ENCODE measurements at places on chromosomes 7 and 10.

DNA sequence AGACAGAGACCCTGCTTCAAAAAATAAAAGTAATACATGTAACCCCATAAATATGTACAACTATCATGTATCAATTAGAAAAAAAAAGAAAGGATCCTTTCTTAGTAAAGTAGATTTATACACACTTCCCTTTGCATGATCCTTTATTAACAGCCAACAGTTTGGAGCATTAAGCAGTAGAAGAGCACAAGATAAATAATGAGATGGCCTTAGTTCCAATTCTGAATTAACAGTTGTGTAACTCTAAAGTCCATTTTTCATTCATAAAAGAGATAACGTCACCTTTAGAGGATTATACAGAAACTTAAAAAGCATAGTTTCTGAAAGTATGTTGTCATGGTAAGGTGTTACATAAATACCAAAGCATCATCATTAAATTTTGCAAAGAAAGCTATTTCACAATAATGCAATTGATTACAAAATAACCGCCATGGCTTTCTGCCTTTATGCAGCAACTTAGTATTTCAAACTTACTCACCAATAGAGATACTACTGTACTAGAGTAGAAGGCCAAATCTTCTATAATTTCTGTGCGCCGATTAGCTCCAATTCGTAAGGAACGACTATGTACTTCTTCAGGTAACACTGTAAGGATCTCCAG is 40.3 kb downstream of the TNPO3 start:
- DNase-seq, result no peak

DNA sequence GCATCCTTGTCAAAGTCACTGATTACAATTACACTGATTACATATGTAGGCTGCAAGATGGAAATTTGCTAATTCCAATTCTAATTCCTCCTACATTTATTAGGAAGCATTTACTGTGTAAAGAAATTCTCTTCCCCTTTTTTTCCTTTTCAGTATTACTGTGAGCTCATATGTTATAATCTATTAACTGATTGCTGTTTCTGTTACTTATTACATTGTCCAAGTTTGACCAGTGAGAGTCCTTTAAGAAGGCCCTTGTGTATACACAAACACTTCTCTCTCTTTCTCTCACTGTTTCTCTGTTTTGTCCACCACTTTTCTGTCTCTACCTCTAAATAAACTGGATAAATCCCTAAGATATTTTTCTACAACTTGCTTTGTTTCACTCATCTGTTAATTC is 31.5 kb downstream of the PHF14 start:
- no peak for DNase-seq

DNA sequence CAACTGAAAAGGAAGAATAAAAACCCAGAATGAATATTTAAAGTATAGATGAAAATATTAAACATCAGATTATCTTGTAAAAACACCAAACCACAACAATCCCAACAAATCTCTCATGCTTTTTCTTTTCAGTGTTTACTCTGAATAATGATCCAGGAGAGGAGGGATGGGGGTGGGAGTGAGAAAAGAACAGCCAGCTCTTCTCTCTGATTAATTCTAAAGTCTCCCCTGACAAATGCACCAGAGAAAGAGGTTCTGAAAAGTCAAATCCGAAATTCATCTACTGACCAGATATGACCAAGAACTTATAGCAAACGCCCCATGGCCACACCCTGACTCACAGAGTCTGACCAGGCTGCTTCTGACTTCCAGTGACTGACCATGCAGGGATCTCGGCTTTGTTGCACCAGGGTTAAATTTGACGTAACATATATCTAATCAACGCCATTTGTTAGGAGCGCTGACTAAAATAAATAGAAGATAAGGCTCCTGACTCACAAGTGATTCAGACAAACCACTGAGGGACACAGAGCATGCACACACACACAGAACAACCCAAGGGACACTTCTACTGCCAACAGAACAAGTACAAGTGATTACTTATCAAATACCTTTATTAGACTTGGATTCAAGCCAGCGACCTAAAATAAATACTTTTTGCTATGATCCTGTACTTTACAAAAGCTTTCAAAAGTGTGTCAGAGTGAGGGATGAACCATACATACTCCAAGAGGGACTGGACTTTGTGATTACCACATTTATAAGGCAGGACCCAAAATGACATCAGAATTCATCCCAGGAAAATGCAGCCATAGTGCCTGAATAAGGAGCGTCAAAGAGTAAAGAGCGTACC is 9.3 kb upstream of the SPOCK2 start:
- no peak for DNase-seq

DNA sequence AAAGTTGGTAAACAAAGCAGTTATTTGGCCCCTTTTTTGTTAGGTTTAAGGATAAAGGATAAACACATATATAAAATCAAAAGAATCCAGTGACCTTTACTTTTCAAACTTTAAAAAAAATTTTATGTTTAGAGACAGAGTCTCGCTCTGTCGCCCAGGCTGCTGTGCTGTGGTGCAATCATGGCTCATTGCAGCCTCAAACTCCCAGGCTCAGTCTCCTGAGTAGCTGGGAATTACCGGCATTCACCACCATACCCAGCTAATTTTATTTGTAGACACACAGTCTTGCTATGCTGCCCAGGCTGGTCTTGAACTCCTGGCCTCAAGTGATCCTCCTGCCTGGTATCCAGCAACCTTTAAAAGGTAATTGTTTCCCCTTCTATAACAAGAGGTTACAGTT is 31.3 kb downstream of the GNA12 start:
- no peak for DNase-seq

GRCh38 chr10:10499839-10500238 is 517.8 kb upstream of the CELF2 start:
- DNase-seq, result no peak

- DNase-seq, result no peak
Observed at GRCh38 chr7:55060085-55060484, 41.3 kb downstream of the EGFR start.

DNA sequence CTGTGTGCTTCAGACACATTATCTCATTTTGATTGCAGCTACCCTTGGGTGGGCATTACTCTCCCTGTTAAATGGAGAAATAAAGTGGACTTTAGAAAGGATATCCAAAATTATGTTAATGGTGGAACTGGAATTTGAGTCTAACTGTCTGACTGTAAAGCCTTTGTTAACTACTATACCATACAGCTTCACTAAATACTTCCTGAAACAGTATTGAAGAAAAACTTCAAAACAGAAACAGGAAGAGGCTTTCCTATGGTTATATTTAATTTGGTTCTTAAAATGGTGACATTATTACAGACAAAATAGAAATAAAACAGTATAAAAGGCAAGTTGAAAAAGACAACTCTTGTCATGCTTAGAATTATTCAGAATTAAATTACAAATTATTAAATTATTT is 25.0 kb downstream of the SPAG6 start:
- DNase-seq, result no peak

DNA sequence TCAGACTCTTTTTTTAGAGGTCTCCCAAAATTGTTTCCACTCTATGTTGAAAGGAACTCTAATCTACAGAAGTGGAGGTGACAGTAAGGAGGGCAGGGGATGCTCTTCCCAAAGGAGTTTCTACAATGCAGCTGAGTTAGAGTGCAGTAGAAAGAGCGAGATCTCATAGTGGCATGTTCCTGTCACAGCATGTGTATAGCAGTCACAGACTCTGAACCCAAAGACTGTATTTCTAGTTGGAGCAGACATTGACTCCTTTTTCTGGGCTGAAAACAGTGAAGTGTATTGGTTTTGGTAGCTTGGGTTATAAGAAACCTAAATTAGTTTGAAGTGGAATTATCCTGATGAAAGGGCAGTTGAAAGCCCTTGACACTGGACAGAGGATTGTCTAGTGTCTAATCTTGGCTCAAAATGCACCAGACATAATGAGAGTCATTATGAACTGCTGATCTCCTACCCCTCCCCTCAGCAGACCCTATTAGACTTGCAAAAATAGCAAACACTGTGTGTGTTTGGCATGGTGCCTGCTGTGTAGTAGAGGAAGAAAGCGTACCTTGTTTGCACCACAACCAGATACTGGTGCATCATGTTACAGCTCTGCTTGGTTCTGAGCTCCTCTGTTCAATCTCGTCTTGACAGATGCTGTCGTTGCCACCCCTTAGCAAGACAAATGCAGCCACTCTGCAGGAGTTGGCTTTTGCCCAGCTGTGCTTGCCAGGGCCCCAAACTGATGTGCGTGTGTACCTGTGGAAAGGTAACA is 336.0 kb downstream of the AUTS2 start:
- no peak for DNase-seq

DNA sequence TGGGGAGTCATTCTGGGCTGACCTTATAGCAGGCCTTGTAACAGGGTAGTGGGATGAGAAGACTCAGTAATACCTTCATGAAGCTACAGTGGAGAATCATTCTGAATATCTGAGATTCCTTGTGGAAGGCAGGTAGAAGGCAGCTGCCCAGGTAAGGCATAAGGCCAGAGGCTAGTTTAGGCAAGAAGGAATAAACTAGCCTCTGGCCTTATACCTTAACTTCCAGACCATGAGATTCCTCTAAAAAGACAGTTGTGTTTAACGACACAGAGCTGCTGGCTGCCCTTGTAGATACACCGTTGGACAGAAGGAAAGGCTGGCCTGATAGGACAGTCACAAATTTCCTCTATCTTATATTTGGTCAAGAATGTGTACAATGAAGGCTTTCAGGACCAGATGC is 268.2 kb downstream of the PLXDC2 start:
- DNase-seq, result no peak

DNA sequence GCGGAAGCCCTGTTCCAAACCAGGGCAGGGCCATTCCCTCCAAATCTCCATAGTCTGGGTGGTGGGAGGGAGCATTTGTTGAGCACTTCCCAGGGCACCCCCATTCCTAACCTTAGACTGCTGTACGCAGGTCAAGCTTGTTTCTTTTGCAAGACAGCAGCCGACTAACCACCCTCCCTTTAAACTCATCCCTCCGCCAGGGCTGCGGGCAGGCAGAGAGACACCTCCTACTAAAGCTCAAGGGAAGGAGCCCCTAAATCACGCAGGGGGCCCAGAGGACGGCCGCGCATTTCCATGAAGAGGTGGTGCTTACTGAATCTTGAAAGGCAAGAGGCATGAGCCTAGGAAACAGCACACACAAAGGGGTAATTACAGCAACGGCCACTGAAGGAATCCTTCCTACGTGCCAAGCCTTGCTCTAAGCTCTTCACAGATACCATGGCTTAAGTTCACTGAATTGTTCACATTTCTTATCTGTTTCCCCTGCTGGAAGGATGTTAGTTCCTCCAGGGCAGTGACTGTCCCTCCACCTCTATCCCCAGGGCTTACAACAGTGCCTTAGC is 90.0 kb downstream of the PROSER2 start:
- DNase-seq, result no peak

GRCh38 chr7:124516911-124517310 is 248.7 kb downstream of the GPR37 start:
- no peak for DNase-seq

DNA sequence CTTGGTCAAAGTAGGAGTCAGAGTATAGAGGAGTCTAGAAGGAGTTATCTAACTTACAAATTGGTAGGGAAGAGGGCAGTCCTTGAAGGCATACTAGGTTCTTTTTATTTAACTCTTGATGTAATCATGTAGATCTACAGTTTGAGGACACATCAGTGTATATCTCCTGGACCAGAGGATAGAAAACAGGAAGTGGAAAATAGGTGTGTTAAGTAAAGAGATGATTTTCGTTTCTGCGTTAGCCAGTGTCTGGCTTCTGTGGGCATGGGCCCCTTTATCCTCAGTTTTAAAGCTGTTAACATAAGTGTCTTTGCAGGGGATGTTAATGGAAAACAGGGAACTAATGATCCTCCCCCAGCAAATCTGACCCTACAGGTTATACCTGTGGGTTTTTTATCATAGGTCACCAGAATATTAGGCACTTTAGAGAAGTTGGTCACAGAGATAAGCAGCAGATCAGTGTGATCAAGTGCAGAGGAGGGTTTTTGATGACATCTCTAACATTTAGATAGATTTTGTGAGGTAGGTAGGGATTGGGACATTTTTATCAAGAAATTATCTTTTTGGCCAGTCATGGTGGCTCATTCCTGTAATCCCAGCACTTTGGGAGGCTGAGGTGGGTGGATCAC is 58.6 kb upstream of the PRSS1 start:
- DNase-seq, result no peak

- DNase-seq, result no peak
Observed at GRCh38 chr10:21424459-21424861, 101.0 kb downstream of the SKIDA1 start.

GRCh38 chr7:98616381-98617050 is 569 bp upstream of the NPTX2 start:
- DNase-seq, result no peak

- no peak for DNase-seq
Observed at GRCh38 chr7:92228100-92228499, 17.6 kb downstream of the KRIT1 start.

DNA sequence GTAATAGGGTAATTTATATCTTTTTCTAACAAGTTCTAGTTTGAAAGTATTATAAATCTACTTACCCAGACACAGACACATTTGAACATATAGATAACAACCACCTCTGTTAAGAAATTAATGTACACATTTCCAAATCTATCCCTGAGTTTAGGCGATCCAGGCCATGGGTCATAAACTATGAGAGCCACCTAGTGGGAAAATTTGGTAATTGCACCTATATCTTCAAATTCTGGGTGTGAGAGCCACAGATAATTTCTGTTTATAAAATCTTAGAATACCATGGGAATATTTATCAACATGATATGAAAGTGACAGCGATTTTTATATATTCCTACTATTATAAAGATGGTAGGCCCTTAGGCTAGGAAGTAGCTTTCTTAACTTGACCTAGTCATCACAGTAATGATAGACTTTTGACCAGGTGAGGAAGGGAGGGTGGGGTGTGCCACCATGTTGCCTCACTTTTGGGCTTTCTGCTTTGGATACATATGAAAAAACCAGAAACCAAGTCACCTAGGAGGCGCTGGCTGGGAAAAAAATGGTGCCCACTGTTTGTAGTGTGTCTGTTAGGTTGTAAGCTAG is 8.0 kb upstream of the EPHA1 start:
- DNase-seq, result no peak

DNA sequence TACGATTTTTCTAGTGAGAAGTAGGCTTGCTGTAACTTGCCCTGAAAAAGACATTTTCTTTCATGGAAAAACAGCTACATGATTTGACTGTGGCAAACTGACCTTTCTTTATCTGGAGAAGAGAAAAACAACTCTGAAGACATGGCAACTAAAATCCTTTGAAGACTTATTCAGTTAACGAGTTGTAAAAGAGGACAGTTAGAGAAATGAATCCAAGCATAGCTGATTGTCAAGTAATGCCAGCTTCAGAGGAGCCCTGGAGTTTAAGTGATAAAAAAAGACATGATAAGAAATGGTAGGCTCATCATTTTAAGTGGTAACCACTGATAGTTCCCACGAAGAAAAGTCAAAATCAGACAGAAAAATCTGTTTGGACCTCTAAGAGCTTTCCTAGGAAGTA is 19.6 kb downstream of the TMEM229A start:
- no peak for DNase-seq

Measured in activated CD4-positive, alpha-beta T cell treated with anti-CD3 and anti-CD28 coated beads for 4 hours (primary cell).